Frontal cortex (tissue), 4 donors: ENCODE measurements at places on chromosomes 12 and 14.

- no peak for DNase-seq
These were observed 47.9 kb upstream of the CERS5 start for GRCh38 chr12:50215033-50215432.

GRCh38 chr12:5817246-5817645, 127.8 kb downstream of the ANO2 start:
- DNase-seq, result no peak

DNA sequence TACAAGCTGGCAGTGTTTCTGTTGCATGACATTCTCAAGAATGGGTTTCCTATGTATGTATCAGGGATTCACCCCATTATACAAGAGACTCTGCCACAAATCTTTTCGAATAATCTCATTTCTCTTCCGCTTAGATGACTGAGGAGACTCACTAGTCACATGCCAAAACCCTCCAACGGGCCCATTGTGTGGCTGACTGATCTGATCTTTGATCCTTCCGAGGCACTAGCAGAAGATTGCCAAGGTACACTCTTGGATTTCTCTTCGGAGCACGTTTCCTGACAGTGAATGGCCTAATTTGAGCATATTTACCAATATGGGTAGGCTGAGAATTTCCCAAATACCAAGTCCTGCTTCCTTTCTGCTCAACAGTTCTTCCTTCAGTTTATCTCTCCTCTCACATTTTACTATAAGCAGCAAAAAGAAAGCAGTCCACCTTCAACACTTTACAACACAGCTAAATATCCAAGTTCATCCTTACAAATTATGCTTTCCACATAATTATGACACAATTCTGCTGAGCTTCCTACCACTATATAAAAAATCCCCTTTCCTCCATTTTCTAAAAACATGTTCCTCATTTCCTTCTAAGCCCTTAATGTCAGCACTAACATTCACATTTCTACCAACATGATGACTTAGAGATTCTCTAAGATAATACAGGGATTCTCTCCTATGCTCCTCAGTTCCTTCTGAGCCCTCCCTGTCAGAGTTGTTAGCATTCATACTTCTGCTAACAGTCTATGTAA, 11.0 kb downstream of the PRPH start:
- no peak for DNase-seq

DNA sequence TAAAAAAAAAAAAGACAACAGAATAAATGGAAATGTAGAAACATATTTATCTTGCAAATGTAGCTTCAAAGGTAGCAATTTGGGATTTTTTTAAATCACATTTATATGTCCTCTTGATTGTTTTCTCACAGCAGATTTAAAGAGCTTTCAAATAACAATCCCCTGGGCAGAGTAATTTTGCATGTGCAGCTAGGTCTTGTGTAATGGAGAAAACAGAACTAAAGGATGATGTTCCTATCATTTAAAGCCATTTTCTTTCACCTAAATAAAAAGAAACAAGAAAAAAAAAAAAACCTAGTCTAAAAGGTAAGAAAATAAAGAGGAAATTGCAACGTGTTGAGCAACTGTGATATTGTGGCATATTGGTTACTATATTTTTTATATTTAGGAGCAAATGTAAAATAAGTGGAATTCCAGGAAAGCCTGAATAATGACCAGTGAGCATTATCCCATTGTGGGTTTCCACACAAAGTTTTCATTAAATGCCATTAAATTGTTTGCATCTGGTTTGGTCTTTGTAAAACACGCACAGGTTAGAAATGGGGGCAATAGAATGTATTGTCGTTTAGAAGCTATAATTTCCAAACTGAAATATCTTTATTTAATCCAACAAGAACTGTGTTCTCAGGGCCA, 215.6 kb downstream of the SLC6A15 start:
- DNase-seq, result no peak

GRCh38 chr12:5588591-5588990, 156.7 kb downstream of the NTF3 start:
- DNase-seq, result no peak

DNA sequence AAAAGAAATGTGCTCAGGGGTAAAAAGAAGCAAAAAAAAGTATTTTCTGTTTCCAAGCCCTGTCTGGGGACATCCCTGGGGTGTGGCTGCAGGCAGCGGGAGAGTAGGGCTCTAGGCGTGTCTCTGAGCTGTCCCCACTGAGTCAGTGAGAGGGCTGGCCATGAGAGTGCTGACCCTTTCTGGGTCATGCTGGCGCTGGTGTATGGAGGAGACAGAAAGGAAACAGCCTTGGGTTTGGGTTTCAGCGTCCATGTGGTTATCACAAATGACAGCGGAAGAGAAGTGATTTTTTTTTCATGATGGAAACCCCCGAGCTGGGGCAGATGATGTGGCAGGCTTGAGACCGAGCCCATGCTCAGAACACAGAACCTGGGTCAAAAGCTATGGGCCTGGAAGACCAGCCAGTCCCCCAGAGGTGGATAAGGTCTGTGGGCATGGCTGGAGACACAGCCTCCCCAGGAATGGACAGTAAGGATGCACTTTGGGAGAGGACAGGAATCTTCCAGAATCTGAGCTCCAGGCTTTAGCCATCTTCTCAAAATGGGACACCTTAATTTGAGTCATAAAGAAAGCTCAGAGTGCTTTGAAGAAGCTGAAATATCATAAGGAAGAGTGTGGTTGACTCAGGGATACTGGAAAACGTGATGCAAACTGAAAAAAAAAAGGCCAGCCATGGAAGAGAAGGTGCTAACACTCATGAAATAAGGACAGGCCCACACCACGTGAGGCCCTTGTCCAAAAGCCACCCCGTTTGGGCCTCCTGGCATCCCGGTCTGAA, 36.2 kb downstream of the SYNE3 start:
- no peak for DNase-seq
